ENCODE measurements at places on chromosomes 6 and 20. TPM values are rescaled to one million over a fixed set of nuclear protein-coding genes. Genes with fewer than 3 reads are reported as not detected.

DNA sequence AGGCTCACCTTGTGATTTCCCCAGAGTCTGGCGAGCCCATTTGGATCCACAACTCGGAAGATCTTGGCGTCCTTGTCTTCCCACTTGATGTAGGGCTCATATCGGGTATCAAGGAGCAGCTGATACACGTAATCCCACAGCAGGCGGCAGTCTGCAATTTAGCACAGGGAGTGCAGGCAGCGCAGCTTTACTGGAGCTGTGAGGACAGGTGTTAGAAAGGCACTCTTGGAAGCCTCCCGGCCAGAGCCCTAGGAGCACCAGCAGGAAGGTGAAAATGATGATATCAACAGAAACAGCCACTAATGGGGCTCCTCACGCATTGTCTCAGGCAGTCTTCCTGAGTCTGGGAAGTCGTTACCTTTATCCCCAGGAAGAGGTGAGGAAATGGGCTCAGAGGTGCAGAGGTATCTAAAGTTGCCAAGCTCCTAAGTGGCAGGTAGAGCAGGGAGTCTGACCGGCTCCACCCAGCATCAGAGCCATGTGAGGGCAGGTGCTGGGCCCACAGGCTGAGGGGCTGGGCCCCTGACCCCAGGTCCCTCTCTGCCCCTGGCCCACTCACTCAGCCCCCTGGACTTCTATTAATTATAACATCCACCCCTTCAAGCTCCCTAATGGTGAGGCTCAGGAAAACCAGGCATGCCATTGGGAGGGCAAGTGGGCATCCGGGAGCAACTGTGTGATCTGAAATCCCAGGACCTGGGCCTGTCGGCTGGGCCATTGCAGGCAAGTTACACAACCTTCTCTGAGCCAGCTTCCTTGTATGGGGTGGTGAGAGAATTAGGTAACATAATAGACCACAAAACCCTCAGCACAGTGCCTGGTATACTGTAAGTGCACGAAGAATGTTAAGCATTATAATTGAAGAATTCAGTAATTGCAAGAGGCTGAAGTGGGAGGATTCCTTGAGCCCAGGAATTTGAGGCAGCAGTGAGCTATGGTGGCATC, 18.3 kb downstream of the ETV7 start:
- no peak for DNase-seq

DNA sequence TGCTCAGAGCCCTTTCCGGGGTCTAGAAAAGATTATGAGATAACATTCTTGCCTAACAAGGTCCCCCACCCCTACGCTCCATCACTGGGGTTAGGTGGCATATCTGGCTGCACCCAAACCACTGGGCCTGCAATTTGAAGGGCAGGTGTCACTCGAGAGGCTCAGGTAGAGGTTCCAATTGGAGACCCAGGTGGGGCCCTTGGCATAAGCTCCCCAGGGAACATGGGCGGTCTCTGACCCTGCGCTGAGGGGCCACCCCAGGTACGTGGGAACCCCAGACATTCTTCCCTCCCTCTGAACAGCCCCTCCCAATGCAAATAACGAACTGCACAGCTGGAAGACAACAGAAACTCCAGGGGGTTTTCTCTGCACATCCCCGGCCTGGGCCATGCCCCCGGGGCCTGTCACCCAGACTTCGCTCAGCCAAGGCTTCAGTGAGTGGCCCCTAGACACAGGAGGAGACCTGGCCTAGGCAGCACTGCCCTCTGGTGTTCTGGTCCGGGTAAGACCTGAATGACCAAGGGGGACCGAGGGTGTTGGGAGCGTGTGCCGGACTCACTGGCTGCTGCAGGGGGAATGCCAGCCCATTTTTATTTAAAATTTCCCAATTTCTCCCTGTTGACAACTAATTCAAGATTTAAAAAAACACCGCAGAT, 47.5 kb downstream of the DSTN start:
- DNase-seq, result no peak

DNA sequence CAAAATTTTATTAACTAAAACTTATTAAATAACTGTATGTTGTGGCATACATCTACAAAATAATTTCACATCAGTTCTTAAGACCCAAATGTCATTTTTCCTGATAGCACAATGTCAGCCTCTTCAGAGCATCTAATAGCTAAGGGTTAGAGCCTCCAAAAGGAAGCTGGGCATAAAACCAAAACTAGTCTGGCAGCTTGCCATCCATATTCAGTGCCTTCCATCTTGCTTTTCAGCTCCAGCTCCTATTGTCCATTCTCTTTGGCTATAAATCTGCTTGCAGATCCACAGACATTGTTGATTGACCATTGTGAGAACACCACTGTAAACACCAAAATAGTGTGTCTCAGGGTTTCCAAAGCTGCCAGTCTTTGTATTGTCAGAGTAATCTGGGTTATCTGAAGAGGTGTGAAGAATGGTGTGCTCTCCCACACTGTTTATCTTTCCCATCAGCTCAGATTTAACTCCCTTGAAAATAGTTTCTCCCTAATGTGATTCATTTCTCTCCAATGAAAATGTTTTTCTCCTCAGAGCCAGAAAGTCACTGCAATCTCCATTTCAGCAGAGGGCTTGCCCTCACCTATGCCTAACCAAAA, 154.8 kb upstream of the KCNQ5 start:
- no peak for DNase-seq

GRCh38 chr6:134235937-134236751, 81.8 kb downstream of the SGK1 start:
- no peak for DNase-seq

Gene E2F1
- total RNA-seq, result 2.9 TPM

Data from esophagus muscularis mucosa (tissue), 4 donors.